ENCODE measurements at places on chromosomes 5 and 9.

GRCh38 chr9:107044872-107045271 lies 181.9 kb downstream of the ZNF462 start:
- no peak for DNase-seq

- no peak for DNase-seq
Observed at GRCh38 chr5:146051678-146052077, 53.7 kb downstream of the PLAC8L1 start.

- no peak for DNase-seq
Observed at GRCh38 chr5:1515921-1516571, 7.7 kb downstream of the LPCAT1 start.

DNA sequence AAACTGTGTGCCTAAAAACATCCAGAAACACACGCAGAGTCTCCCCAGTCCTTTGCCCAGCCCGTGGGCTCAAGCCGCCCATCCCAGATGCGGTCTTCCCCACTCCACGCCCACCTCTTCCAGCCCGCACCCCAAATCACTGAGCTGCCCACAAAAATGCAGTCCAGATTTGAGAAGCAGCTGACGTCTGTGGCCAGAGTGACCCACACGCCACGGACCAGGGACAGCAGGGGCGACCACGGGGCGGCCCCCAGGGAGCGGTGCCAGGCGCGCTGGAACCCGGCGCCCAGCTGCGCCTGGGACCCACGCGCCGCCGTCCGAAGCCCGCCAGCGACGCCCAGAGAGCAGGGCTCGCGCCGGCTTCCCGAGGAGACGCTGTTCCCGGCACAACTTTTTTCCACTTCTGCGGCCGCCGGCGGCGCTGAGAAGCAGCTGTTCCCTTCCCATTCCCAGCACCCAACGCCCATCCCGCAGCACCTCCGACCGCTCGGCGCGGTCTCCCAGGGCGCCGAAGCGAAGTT lies 674 bp downstream of the LHFPL2 start:
- DNase-seq: peak; percentile 59

DNA sequence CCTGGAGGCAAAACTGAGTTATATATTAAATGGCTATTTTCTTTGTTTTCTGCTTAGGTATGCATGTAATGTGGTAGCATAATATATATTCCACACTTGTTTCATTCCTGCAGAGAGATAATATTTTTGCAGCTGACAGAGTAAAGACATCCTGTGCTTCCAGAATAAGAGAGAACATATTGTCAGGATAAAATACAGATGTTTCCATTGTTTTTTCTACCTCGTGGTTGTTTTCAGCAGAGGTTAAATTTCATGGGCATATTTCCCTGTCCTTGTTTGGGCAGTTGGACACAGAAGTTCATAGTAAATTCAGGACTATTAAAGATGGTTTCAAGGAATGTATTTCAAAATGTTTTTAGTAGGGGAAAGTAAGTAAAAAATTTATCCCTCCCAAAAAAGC lies 47.6 kb upstream of the MEGF10 start:
- no peak for DNase-seq

GRCh38 chr9:35774907-35775635 lies 16.3 kb upstream of the NPR2 start:
- DNase-seq: peak; percentile 24

DNA sequence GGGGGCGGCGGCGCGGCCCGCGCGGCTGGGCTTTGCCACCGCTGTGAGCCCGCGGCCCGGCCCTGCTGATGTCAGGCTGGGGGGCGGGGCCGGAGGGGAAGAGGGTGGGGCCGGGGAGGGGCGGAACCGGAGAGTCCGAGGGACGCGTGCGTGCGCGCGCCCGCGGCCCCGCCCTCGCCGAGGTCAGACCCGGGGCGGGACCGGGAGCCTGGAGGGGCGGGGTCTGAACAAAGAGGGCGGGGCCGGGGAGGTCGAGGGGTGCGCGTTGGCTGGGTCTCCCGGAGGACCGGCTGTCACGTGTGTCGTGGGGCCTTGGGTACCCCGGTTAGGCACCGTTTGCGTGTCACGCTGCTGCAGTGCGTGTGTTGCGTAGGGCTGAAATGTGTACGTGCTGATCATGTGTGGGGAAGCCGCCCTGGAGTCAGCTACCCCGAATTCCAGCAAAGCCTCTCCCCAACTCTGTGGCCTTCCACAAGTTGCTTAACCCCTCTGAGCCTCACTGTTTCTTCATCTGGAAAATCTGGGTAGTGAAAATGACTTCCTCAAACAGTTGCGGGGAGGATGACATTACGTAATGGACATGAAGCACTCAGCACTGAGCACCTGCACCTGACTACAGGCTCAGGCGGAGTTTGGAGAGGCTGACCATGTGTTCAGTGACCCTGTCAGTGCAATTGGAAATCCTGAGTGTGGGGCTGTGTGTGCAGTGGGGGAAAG lies at the start of gene RALGDS:
TSS of gene RALGDS (minus strand) at position 43 of the 717 bp plus-strand sequence. CDS start 86 bp downstream, outside the sequence.
- peak; percentile 81 for DNase-seq

DNA sequence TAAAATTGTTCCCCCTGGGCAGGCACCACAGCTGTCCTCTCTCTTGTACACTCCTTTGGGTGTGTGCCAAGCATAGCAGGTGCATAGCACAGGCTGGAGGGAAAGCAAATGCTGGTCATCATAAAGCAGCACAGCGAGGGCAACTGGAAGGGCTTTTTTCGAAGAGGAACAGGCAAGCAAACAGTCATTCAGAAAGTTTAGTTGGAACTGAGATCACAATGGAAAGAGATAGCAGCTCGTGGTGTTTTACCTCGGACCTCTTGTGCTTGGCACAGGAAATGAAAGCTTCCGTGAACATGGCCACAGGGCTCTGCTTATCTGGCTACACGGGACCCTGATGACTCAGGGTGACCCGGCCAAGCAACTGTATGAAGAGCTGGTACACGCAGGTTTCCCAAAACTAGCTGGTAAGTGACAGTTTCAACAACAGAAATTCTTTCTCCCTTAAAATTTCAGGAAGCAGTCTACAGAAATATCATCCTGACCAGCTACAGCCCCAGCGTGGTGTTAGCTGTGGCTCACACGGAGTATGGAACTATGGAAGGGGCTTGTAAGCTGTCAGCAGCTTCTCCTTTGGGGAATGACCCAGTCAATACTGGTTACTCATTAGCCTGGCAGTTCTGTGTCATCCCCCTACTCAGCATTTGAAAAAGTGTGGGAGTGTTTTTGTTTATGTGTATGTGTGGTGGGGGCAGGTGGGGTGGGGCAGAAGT lies 48.1 kb downstream of the POC5 start:
- peak; percentile 71 for DNase-seq

- DNase-seq: no peak
Observed at GRCh38 chr5:132364319-132364718, 5.2 kb upstream of the SLC22A5 start.

DNA sequence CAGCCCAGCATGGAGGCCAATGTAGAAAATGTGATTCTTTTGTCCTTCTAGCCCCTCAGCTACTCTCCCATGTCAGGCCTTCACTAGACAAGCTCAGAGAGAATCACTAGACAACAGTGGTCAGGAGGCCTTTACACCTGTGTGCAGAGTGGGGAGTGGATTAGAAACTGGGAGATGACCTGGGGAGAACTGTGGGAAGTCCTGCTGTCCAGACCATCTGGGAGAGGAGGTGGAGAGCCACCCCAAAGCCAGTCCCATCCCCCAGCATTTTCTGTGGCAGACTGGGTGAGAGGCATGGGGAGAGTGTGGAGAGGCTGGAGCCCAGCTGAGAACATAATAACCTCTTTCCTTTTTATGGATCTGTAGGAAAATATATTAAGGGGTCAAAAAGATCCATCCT lies 452.0 kb upstream of the DMAC1 start:
- DNase-seq: no peak

DNA sequence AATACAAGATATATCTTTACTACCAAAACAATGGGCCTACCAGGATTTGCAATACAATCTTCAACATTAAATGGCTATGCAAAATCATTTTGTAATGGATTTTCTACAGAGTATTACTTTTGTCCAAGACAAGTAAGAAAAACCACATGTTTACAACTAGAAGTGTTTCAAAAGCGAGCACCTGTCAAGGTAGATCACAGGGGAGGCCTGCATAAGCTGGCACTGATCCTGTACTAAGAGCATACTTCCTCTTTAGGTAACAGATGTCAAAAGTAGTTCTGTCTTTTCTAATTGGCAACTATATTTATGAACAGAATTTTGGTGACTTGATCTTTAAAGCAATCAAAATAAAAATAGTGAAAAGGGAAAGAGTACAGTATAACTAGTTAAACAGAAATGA lies 249.0 kb downstream of the MLLT3 start:
- no peak for DNase-seq

DNA sequence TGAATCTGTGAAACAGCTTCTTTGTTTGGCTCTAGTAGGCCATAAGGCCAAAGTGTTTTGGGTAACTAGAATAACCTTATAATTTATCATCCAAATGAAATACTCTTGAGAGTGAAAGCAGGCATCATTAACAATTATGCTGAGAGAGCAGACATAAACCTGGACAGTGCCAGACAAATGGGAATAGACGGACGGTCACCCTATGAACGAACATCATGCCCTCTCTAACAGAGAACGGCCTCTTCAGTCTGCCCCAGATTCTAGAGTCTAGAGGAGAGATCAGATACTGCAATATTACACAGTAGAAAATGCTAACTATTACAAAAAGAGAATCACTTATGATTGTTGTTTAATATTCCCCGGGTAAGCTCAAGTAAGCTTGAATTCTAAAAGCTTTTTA lies 68.5 kb downstream of the APBA1 start:
- no peak for DNase-seq

- no peak for DNase-seq
Observed at GRCh38 chr5:105617436-105618215, 2053.1 kb downstream of the EFNA5 start.

Data from COR-L47 (cell line).